ENCODE measurements at places on chromosomes 1 and 21.

DNA sequence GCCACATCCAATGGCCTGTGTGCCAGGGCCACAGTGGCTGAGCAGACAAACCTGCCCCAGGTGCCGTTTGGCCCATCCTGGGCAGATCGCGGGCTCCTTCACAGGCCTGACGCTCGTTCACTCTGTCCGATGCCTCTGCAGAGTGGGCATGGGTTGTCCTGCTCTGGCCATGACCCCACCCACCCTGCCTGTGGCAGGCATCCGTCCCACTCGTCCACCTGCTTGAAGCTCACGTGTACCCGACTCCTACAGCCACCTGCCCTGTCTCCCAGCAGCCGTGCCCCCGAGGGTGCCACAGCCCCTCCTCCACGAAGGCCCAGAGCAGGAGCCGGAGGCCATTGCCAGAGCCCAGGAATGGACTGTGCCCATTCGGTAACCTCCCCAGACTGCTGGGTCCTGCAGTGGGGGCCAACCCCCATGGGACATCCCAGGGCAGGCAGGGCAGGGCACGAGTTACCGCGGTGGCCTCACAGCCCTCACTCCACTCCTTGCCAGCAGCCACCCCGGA, 41.9 kb downstream of the TRIM11 start:
- no peak for DNase-seq

DNA sequence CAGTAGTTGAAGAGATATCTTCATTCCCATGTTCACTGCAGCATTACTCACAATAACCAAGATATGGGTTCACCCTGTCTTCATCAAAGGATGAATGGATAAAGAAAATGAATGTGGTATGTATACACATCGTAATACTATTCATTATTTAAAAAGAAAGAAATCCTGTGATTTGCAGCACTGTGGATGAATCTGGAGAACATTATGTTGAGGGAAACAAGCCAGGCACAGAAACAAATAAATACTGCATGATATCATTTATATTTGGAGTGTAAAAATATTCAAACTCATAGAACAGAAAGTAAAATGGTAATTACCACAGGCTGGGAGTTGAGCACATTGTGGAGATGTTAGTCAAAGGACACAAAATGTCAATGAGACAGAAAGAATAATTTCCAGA, 977.2 kb downstream of the AMY1C start:
- DNase-seq = no peak

- no peak for DNase-seq
These were observed 92.0 kb downstream of the KIF1B start for GRCh38 chr1:10302416-10302815.

DNA sequence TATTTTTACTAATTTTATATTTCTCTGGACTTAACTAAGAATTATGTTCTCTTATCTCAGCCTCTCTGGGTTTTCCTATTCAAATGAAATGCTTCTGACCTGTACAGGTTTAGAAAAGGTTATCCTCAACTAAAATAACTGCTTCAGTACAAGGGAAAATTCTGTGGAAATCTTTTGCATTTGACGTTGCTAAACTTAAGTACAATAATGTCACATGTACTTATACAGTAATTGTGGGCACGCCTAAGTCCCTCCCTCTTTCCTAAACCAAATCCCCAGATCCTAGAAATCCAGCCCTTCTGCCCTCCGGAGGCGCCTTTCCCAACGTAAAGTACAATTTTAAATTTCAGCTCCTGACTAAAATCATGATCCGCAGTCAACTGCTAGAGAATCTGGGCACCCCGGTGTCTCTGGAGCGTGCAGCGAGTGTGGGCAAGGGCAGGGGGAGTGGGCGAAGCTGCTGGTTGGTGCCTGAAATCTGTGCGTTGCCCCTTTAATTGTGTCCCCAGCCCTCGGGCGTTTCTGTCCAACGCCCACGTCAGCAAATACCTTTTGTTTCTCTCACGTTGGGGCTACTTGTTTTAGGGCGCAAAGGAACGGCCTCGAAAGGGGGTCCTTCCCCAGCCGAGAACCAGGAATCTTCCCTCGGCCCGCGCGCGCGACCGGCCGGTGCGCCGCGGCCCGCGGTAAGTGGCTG, at the start of gene ZBTB8A:
TSS of gene ZBTB8A (plus strand) at position 541 of the 697 bp plus-strand sequence. CDS start 53,505 bp downstream, outside the sequence.
- no peak for DNase-seq

DNA sequence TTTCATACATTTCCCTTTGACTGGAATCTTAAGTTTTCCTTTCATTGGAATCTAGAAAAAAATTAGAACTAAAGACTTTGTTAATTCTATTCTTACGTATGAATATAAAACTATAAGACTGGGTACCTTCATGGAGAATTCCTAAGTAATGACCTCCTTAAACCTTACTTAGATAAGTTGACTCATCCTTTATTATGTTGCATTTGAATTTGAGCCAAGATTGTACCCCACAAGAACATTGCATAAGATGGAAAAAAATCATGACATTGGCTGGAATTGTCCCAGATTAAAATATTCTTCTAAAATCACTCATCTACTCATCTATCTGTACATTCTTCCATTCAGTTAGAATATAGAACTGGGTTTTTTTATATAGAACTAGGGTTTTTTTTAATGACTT, 137.4 kb downstream of the C1orf21 start:
- DNase-seq = no peak

DNA sequence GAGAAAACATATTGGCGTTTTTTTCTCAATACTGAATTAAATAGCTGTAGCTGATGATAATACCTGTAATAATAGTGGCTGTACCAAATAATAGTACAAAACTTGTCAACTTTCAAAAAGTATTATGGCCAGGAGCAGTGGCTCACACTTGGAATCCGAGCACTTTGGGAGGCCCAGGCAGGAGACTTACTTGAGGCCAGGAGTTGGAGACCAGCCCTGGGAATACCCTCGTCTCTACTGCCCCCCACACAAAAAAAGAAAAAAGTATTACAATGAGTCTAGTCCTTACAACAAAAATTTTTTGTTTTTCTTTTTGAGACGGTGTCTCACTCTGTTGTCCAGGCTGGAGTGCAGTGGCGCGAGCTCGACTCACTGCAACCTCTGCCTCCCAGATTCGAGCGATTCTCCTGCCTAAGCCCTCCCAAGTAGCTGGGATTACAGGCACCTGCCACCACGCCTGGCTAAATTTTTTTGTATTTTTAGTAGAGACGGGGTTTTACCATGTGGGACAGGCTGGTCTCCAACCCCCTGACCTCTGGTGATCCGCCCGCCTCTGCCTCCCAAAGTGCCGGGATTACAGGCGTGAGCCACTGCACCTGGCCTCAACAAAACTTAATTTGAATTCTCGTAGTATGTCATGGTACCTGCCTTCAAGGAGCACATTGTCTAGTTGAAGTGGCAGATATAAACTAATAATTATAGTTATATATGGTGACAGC, 1.4 kb downstream of the RBBP4 start:
- no peak for DNase-seq

GRCh38 chr21:38491536-38491935, 6.7 kb downstream of the ERG start:
- no peak for DNase-seq

- DNase-seq = no peak
These were observed 282.6 kb downstream of the MRPL39 start for GRCh38 chr21:25324666-25325065.
